GM23338 (cell line): ENCODE measurements at places on chromosomes 5 and 9. TPM values are rescaled to one million over a fixed set of nuclear protein-coding genes. Genes with fewer than 3 reads are reported as not detected.

The RLN1 gene
- total RNA-seq, result 1.2 TPM in 1 of 2 replicates, not detected in the other

The LRRC70 gene
- total RNA-seq, result 1.7 and 2.7 TPM in 2 replicates

The GOLM1 gene
- 82.1 and 92.4 TPM in 2 replicates for total RNA-seq

The NTNG2 gene
- total RNA-seq, result 0.39 and 1.7 TPM in 2 replicates

The COL5A1 gene
- 12.3 and 13.1 TPM in 2 replicates for total RNA-seq

The PDE6A gene
- total RNA-seq, result not detected in 2 replicates

The PAM gene
- 65.8 and 79.4 TPM in 2 replicates for total RNA-seq

The SLC6A7 gene
- total RNA-seq, result not detected in 2 replicates

- peak; percentile 89 for DNase-seq
- no peaks in the 10 kb centered on the region for H3K4me1 ChIP-seq
- H3K27ac ChIP-seq, result no peak overlapping the region
- no peaks in the 10 kb centered on the region for H3K36me3 ChIP-seq
Observed at GRCh38 chr5:32329395-32329834, 16.7 kb upstream of the MTMR12 start.

DNA sequence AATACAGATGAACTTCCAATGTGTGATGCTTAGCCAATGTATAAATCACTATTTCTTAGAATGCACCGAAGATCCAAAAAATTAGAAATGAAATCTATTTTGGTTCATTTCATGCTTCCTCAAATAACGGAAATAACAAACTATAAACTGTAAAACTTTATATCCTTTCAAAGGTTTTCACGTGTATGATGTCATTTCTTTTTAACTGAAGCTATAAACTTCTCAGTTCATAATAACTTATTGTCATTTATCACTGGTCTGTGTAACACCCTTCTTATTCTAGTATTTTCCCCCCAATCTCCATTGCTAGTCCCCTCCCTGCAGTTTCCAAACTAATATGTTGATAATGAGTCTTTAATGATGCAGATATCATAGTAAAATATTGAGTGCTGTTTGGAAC lies 36.4 kb downstream of the DMRT2 start:
- no peak for DNase-seq
- H3K4me1 ChIP-seq, result no peaks in the 10 kb centered on the region
- no peak overlapping the region for H3K4me3 ChIP-seq
- H3K27ac ChIP-seq, result no peak overlapping the region
- H3K36me3 ChIP-seq, result no peaks in the 10 kb centered on the region
- no peaks in the 10 kb centered on the region for H3K27me3 ChIP-seq

- H3K4me3 ChIP-seq, result no peak overlapping the region
- peaks cover 15% of the 10 kb centered on the region for H3K4me1 ChIP-seq
- no peaks in the 10 kb centered on the region; the same call in 1 of the 2 replicates for H3K36me3 ChIP-seq
- no peak overlapping the region for H3K27ac ChIP-seq
- DNase-seq, result no peak
Observed at GRCh38 chr5:31770998-31771397, 132.1 kb downstream of the PDZD2 start.

DNA sequence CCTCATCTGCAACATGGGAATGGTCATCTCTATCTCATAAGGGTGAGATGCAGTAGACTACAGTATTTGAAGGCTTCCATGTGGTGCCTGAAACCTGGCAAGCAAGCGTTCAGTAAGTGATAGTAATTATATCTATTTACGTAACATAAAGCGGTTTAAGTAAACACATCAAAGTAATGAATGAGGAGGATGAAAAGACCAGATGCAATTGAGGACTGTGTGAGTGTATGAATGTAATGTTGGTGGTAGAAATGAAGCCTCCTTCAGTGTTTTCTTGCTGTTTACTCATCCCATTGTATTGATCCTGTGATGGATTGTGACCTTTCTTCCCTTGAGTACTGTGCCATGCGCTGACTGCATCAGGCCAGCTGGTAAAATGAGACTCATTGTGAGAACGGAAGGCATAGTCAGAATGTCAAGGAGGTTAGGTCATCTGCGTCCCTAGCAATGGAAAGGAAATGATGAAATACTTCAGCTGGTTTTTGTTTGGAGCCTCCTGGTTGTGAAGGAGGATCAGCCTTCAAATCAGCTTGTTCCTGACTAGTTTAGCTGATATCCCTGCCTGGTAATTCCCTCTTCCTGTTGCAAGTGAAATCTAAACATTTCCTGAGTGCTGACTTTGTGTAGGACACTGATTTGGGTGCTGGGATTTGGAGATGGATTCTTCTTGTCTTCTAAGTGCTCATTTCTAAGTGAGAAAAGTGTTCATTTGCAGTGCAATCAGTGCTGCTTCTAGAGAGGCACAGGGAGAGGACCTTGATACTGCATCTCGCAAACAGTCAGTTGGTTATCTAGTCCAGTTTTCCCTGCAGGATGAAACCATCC lies 35.6 kb downstream of the TNFSF8 start:
- H3K27me3 ChIP-seq, result no peaks in the 10 kb centered on the region
- H3K4me3 ChIP-seq, result no peak overlapping the region
- H3K27ac ChIP-seq, result 0 out of 2 replicates have a peak overlapping the region, but pooled peaks have one; percentile 27
- H3K36me3 ChIP-seq, result no peaks in the 10 kb centered on the region

- DNase-seq, result no peak
- no peaks in the 10 kb centered on the region for H3K27me3 ChIP-seq
- H3K36me3 ChIP-seq, result 0 out of 2 replicates have a peak, but pooled peaks cover 10% of the 10 kb centered on the region
- no peak overlapping the region for H3K27ac ChIP-seq
Observed at GRCh38 chr5:65161655-65162054, 320.1 kb downstream of the ADAMTS6 start.

DNA sequence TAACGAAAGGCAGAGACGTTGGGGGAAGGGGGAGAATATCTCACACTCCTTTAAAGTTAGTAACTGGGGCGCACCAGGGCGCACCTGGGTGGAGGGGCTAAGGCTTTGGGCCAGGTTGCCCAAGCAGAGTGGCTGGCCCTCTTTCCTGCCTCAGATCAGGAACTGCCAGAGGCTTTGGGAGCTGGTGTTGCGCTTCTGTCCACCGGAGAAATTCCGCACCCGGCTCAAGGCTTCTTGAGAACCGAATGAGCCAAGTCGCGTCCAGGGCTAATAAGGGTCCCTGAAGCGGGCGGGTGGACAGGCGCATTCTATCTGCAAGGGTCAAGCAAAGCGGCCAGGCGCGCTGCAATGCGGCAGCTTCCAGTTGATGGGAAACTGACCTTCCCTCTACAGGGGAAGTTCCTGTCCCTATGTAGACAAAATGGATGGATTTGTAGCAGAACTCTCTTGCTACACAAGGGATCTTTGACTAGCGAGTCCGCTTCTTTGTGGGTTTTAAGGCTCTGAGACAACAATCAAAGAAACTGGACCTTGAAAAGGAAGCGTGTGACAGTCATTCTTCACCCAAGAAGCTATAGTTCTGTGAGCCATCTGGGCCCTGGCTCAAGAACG lies 5.5 kb downstream of the PAX5 start:
- H3K36me3 ChIP-seq, result no peaks in the 10 kb centered on the region; the same call in 1 of the 2 replicates
- peak; percentile 56 for DNase-seq
- H3K27me3 ChIP-seq, result peaks cover 98% of the 10 kb centered on the region
- H3K27ac ChIP-seq, result no peak overlapping the region

GRCh38 chr5:32504989-32505596 lies 60.6 kb upstream of the ZFR start:
- H3K4me3 ChIP-seq, result no peak overlapping the region
- H3K27ac ChIP-seq, result no peak overlapping the region
- DNase-seq, result peak; percentile 26

GRCh38 chr5:139061856-139062255 lies 136.3 kb downstream of the SIL1 start:
- no peak overlapping the region for H3K27ac ChIP-seq
- no peak overlapping the region for H3K4me3 ChIP-seq
- peaks cover 8% of the 10 kb centered on the region; the same call in 1 of the 2 replicates for H3K4me1 ChIP-seq
- DNase-seq, result peak; percentile 46
- no peaks in the 10 kb centered on the region for H3K27me3 ChIP-seq

- no peaks in the 10 kb centered on the region for H3K27me3 ChIP-seq
- no peak overlapping the region for H3K27ac ChIP-seq
- DNase-seq, result no peak
- no peaks in the 10 kb centered on the region for H3K36me3 ChIP-seq
- H3K4me3 ChIP-seq, result no peak overlapping the region
- H3K4me1 ChIP-seq, result no peaks in the 10 kb centered on the region
Observed at GRCh38 chr9:104611213-104611612, 5.8 kb upstream of the OR13C2 start.

- no peaks in the 10 kb centered on the region for H3K4me1 ChIP-seq
- no peaks in the 10 kb centered on the region for H3K27me3 ChIP-seq
- no peak for DNase-seq
- no peak overlapping the region for H3K4me3 ChIP-seq
- H3K36me3 ChIP-seq, result no peaks in the 10 kb centered on the region
Observed at GRCh38 chr9:18798106-18798505, 234.9 kb downstream of the SAXO1 start.

DNA sequence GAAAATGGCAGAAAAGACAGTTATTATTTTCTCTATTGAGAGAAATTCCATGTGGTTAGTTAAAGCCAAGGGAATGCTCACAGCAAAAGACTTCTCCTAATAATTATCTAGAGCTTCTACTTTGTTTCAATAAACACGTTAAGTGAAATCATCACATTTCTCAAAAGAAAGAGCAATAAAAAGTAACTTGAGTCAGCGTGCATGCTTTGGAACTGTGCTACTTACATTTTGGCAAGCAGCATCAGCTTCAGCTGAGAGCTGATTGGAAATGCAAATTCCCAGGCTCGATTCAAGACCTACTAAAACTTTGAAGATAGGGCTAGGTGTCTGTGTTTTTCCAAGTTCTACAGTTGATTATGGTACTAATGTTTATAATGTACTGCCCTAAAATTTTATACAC lies 132.1 kb downstream of the CDH18 start:
- peaks cover 10% of the 10 kb centered on the region; the same call in 1 of the 2 replicates for H3K4me1 ChIP-seq
- no peaks in the 10 kb centered on the region for H3K27me3 ChIP-seq
- no peak for DNase-seq
- H3K4me3 ChIP-seq, result no peak overlapping the region

- no peak overlapping the region for H3K27ac ChIP-seq
- H3K4me3 ChIP-seq, result no peak overlapping the region
- no peak for DNase-seq
- H3K36me3 ChIP-seq, result no peaks in the 10 kb centered on the region
- H3K4me1 ChIP-seq, result peaks cover 15% of the 10 kb centered on the region
Observed at GRCh38 chr5:127960270-127960691, 123.3 kb upstream of the SLC12A2 start.

- H3K27ac ChIP-seq, result no peak overlapping the region
- no peaks in the 10 kb centered on the region for H3K4me1 ChIP-seq
- no peak for DNase-seq
- H3K4me3 ChIP-seq, result no peak overlapping the region
Observed at GRCh38 chr5:172334641-172335040, 51.1 kb upstream of the UBTD2 start.
